ENCODE measurements at places on chromosomes 16 and 17. TPM values are rescaled to one million over a fixed set of nuclear protein-coding genes. Genes with fewer than 3 reads are reported as not detected.

GRCh38 chr17:28105501-28105900, 63.0 kb downstream of the NLK start:
- H3K36me3 ChIP-seq, result no peaks in the 10 kb centered on the region
- no peak overlapping the region for H3K4me3 ChIP-seq
- H3K4me1 ChIP-seq, result no peaks in the 10 kb centered on the region
- no peak overlapping the region for H3K27ac ChIP-seq

DNA sequence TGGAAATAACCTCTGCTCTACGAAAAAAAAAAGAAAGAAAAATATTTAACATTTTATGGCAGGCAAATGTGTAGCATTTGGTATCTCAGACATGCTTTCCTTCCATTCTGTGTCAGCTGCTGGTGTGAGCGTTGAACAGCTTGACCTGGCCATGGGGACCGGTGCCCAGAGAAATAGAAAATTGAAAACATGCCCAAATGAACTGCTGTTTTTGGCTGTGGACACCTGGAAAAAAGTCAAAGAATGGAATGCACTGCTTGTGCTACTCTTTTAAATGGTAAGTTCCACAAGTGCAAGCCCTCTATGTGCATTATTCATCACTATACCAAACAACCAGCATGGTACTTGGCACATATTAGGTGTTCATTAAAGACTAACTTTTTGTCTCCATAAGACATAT, 127.2 kb downstream of the CDH8 start:
- no peak overlapping the region for H3K4me3 ChIP-seq
- peaks cover 9% of the 10 kb centered on the region for H3K4me1 ChIP-seq
- DNase-seq, result no peak
- no peak overlapping the region for H3K27ac ChIP-seq

The PERCC1 gene
- not detected for total RNA-seq

GRCh38 chr16:3038896-3039295, 2.2 kb upstream of the BICDL2 start:
- H3K36me3 ChIP-seq, result no peaks in the 10 kb centered on the region
- H3K27me3 ChIP-seq, result no peaks in the 10 kb centered on the region
- H3K4me3 ChIP-seq, result no peak overlapping the region
- no peak for DNase-seq
- H3K4me1 ChIP-seq, result no peaks in the 10 kb centered on the region

DNA sequence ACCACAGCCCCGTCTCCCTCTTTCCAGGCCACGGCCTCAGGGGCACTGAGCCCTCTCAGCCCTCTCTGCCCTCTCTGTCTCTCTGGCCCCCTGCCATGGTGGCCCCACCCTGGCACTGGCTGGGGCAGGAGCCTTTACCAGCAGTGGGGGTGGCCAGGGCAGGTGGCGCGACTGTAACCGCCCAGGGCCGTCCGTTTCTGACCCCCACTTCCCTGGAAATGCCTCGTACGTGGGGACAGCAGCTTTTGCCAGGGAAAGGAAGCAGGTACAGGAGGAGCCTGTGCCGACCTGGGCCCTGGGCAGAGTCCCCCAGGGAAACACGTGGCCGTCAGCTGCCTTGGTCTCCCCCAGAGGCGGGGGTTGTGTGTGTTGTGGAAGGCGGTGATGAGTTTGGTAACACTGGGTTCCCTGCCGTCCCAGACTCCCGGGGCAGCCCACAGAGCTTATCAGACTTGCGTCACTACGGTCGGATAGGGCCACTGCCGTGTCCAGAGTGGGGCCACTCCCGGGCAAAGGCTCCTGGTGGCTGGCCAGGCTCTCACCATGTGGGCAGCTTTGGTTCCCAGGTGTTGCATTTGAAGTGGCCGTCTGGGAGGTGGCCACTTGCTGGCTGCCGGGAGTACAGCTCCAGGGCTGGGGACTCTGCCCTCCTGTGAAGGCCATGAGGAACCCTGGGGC, 249.3 kb upstream of the CIBAR2 start:
- H3K36me3 ChIP-seq, result no peaks in the 10 kb centered on the region
- no peak overlapping the region for H3K4me3 ChIP-seq
- DNase-seq, result no peak
- no peak overlapping the region for H3K27ac ChIP-seq
- H3K27me3 ChIP-seq, result no peaks in the 10 kb centered on the region

DNA sequence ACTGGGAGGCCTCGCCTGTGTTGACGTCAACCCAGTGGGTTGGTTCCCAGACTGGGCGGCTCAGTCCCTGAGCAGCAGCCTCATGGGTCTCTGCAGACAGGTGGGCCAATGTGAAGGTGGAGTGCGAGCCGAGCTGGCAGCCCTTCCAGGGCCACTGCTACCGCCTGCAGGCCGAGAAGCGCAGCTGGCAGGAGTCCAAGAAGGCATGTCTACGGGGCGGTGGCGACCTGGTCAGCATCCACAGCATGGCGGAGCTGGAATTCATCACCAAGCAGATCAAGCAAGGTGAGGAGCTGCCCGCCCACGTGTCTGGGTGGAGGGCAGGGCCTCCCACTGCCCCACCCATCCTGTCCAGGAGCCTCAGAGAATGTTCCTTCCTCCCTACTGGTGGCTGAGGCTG, 44.1 kb downstream of the MRC2 start:
- H3K27me3 ChIP-seq, result no peaks in the 10 kb centered on the region
- H3K36me3 ChIP-seq, result peaks cover 4% of the 10 kb centered on the region
- DNase-seq, result peak; percentile 83
- H3K4me3 ChIP-seq, result no peak overlapping the region
- no peak overlapping the region for H3K27ac ChIP-seq

The KIFC3 gene
- total RNA-seq, result 69.7 TPM

- H3K4me3 ChIP-seq, result no peak overlapping the region
- peak overlapping the region; percentile 35 for H3K27ac ChIP-seq
- DNase-seq, result peak; percentile 69
- H3K27me3 ChIP-seq, result no peaks in the 10 kb centered on the region
Observed at GRCh38 chr16:56988161-56988947, 1.0 kb upstream of the NLRC5 start.

The FBXL16 gene
- 0.18 TPM for total RNA-seq

- no peak overlapping the region for H3K27ac ChIP-seq
- DNase-seq, result no peak
- H3K27me3 ChIP-seq, result no peaks in the 10 kb centered on the region
- H3K4me1 ChIP-seq, result no peaks in the 10 kb centered on the region
- no peak overlapping the region for H3K4me3 ChIP-seq
Observed at GRCh38 chr16:64773638-64774037, 348.2 kb downstream of the CDH11 start.

DNA sequence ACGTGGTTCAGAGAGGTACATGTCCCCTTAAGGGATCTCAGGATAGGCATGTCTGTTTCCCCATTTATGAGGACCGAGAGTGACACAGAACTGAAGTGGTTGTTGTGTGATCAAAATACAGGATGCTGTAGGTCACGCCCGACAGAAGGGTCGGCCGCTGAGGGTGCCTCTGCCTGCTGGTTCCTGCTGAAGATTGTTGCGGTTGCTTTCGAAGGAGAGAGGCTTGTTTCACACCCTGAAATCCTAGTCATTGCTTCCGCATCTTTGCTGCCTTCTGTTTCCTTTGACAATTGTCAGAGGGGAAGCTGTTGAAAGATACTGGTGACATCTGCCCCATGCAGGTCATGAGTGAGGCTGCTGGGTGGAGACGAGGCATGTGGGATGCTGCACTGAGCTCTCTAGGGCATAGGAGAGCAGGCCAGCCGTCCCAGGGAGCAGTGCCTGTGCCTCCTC, 3.8 kb upstream of the NAT9 start:
- no peaks in the 10 kb centered on the region for H3K27me3 ChIP-seq
- no peak overlapping the region for H3K27ac ChIP-seq
- no peaks in the 10 kb centered on the region for H3K4me1 ChIP-seq
- no peak overlapping the region for H3K4me3 ChIP-seq
- DNase-seq, result no peak
- H3K36me3 ChIP-seq, result no peaks in the 10 kb centered on the region

- H3K27me3 ChIP-seq, result no peaks in the 10 kb centered on the region
- no peak for DNase-seq
Observed at GRCh38 chr16:80250381-80250780, 290.4 kb upstream of the DYNLRB2 start.

The DPEP3 gene
- total RNA-seq, result not detected

DNA sequence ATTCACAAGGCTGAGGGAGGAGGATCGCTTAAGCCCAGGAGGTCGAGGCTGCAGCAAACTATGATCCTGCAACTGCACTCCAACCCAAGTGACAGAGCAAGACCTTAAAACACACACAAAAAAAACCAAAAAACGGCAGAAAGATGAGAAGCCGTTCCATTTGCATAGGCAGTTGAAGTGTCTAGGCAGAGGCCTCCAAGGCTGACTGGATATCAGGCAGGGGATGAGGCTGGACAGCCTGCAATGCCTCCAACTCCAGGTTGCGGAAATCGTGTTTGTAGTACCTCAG, 2.0 kb upstream of the FBXL19 start:
- no peak overlapping the region for H3K27ac ChIP-seq
- DNase-seq, result no peak
- no peak overlapping the region for H3K4me3 ChIP-seq
- H3K4me1 ChIP-seq, result no peaks in the 10 kb centered on the region

DNA sequence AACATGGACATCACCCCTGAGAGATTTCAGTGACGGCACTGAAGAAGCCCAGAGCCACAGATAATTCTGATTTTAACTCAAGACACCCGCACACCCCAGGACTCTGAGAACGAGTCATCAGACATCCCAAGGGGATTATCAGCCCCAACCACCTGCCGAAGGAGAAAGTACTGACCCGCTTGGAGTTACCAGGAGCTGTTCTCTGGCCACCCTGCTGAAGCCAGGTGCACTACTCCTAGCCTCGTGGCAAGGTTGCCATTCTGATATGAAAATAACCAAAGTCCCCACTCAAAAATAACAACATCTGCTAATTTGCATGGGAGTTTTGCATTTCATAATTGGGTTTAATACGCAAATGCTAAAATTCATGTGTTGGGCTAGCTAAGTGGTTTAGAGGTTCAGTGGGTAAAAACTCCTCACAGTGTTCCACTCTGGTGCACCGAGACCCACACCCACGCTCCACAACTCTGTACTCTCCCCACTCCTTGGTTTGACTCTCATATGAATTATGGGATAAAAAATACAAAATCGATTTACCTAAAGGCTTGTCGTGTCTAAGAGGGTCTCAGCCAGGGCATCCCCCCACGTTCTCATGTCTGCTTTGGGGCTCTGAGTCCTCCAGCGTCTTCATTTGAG, 143.0 kb upstream of the NOL11 start:
- H3K27me3 ChIP-seq, result no peaks in the 10 kb centered on the region
- H3K36me3 ChIP-seq, result no peaks in the 10 kb centered on the region
- H3K27ac ChIP-seq, result no peak overlapping the region
- H3K4me3 ChIP-seq, result no peak overlapping the region
- no peaks in the 10 kb centered on the region for H3K4me1 ChIP-seq

The GP1BA gene
- 0.19 TPM for total RNA-seq

GRCh38 chr17:82615084-82616020, 32.9 kb downstream of the WDR45B start:
- DNase-seq, result no peak
- no peak overlapping the region for H3K4me3 ChIP-seq
- no peaks in the 10 kb centered on the region for H3K36me3 ChIP-seq
- H3K27me3 ChIP-seq, result no peaks in the 10 kb centered on the region
- H3K4me1 ChIP-seq, result no peaks in the 10 kb centered on the region
- no peak overlapping the region for H3K27ac ChIP-seq

- H3K27me3 ChIP-seq, result no peaks in the 10 kb centered on the region
- no peak overlapping the region for H3K4me3 ChIP-seq
- no peaks in the 10 kb centered on the region for H3K36me3 ChIP-seq
- H3K4me1 ChIP-seq, result no peaks in the 10 kb centered on the region
Observed at GRCh38 chr17:29633886-29634285, 11.2 kb upstream of the CORO6 start.

The TMEM132E gene
- total RNA-seq, result 0.29 TPM

DNA sequence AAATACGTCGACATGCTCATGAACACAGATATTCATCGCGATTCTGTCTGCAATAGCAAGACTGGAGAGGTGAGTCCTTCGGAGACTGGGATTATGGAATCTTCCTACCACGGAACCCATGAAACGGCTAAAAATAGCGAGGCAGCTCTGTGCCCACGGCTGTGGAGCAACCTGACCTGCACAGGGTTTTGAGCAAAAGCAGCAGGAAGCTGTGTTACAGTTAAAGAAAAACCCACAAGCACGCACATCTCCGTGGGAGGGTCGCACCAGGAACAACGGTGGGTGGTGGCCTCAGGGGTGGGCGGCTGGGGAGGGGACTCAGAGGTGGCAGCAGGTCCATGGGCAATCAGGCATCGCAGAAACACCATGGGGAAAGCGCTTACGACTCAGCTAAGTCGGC, 24.8 kb downstream of the SLC38A10 start:
- no peak overlapping the region for H3K4me3 ChIP-seq
- H3K36me3 ChIP-seq, result no peaks in the 10 kb centered on the region
- no peaks in the 10 kb centered on the region for H3K27me3 ChIP-seq
- no peaks in the 10 kb centered on the region for H3K4me1 ChIP-seq

DNA sequence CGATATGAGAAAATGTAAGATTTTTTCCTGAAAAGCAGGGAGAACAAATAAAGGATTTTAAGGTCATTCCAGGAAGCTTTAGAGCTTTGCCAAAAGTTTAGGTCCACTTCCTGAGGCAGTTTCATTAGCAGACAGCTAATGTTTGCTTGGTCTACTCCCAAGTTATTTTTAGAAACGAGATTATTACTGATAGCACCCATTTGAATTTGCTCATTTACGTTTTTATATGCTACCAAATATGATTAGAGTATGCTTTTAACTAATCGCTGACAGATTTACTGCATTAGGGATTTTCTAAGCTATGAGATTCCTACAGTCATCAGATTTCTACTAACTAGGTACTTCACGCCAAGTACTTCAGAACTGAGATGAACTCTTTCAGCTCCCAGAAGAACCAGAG, 98.1 kb downstream of the WNT3 start:
- H3K4me1 ChIP-seq, result no peaks in the 10 kb centered on the region

- H3K27ac ChIP-seq, result peak within 1 kb of the TSS; percentile 74
- no peaks in the 10 kb centered on the region for H3K36me3 ChIP-seq
- H3K4me1 ChIP-seq, result no peaks in the 10 kb centered on the region
- no peaks in the 10 kb centered on the region for H3K27me3 ChIP-seq
- H3K4me3 ChIP-seq, result peak within 1 kb of the TSS; percentile 63
- DNase-seq, result peak; percentile 87
Observed at GRCh38 chr17:29592850-29593551, at the start of gene ANKRD13B. ANKRD13B (plus strand) TSS chr17:29593132; CDS start chr17:29593622, 490 bp downstream.

DNA sequence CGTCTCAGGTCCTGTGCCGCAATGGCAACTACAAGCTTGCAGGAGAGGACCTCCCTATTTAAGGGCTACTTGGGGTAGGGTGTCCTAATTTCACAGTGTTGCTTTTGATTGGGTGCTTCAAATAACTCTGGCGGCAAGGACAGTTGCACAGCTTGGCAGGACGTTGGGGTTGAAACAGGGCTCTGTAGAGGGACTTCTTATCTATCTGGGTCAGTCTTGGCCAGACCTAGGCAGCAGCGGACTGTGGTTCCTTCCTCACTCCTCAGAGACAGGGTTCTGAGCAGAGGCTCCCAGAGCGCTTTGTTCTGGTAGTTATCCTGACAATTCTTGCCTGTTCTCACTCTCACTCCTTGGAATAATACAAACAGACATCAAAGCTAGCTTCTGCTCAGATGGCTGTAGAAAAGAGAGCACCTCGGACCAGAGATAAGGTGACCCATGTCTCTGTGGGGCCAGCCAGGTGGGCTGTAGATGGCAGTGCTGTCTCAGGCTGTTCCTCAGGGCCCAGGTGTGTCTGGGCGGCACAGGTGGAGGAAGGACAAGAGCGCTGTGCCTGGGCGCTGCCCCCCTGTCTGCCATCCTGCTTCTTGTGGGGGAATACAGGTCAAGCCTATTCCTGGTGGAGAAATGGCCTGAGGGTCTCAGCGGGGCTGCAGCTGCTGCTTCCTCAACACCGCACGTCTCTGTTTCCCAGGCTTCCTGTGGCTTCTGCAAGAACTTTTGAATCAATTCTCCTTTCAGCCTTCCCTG, 61.0 kb downstream of the PLD6 start:
- H3K27ac ChIP-seq, result no peak overlapping the region
- no peak overlapping the region for H3K4me3 ChIP-seq
- no peaks in the 10 kb centered on the region for H3K27me3 ChIP-seq
- H3K4me1 ChIP-seq, result no peaks in the 10 kb centered on the region

GRCh38 chr16:82037251-82037650, 2.2 kb downstream of the HSD17B2 start:
- H3K4me3 ChIP-seq, result no peak overlapping the region
- no peaks in the 10 kb centered on the region for H3K4me1 ChIP-seq
- no peaks in the 10 kb centered on the region for H3K36me3 ChIP-seq
- no peaks in the 10 kb centered on the region for H3K27me3 ChIP-seq

Measured in aorta (tissue), 5 donors.